ENCODE measurements at places on chromosomes 12 and 14.

DNA sequence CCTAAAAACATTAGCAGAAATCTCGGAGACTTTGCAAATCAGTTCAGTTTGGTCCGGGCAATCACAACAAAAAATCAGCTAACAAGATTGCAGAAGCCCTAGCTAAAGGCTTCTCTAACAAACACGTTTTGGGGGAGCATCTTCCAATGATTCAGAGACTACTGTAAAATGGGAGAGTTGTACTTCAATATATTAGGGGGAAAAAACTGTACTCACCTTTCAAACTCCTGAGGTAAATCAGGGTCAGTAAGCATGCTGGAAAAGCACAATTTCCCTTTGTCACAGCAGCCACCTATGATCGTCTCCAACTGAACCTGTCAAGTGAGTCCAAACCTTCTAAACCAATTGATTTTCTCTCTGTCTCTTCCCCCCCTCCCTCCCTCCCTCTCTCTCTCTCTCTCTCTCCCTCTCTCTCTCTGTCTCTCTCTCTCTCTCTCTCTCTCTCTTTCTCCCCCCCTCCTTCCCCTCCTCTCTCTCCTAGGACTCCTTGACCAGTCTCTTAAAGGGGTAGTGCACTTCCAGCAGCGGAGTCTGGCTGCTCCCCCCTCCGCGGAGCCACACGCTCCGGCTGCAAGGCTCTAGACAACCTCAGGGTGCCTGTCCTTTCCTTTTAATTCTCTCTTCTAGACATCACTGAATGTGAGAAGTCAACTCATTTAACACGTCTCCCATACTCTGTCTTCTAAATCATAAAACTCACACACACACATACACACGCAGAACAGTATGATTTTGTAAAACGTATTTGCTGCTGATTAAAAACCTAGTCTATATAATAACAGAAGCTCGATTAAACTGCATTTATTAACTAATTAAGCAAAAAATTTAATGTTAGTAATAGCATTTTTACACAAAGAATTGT is at the start of gene SOX5:
Gene SOX5 (minus strand): TSS at position 323 of the 862 bp plus-strand sequence. CDS start 69 bp downstream, at position 254.
- no peak for DNase-seq

- no peak for DNase-seq
Measured at GRCh38 chr14:82492157-82492556, 958.5 kb upstream of the SEL1L start.

DNA sequence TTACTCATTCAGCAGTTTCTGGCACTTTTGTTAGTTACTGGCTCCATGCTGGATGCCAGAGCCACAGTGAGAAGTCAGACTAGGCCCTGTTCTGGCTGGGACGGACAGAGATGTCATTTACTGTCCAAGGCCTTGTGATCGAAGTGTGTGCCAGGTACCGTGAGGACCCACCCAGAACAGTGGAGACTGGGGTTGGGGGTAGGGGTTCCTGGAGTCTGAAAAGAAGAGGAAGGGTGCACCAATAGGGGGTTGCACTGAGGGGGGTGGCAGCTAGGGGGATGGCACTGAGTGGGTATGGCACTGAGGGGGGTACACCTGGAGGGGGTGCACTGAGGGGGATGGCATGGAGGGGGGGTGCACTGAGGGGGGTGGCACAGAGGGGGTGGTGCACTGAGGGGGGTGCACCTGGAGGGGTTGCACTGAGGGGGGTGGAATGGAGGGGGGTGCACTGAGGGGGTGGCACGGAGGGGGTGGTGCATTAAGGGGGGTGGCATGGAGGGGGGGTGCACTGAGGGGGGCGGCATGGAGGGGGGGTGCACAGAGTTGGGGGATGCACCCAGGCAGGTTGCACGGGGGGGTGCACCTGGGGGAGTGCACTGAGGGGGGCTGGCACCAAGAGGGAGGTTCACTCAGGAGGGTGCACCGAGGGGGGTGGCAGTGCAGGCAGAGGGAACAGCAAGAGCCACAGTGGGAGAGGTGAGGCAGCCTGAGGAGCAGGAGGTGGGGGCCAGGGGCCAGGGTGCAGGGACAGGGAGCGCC is 10.6 kb upstream of the CYP46A1 start:
- DNase-seq = no peak

DNA sequence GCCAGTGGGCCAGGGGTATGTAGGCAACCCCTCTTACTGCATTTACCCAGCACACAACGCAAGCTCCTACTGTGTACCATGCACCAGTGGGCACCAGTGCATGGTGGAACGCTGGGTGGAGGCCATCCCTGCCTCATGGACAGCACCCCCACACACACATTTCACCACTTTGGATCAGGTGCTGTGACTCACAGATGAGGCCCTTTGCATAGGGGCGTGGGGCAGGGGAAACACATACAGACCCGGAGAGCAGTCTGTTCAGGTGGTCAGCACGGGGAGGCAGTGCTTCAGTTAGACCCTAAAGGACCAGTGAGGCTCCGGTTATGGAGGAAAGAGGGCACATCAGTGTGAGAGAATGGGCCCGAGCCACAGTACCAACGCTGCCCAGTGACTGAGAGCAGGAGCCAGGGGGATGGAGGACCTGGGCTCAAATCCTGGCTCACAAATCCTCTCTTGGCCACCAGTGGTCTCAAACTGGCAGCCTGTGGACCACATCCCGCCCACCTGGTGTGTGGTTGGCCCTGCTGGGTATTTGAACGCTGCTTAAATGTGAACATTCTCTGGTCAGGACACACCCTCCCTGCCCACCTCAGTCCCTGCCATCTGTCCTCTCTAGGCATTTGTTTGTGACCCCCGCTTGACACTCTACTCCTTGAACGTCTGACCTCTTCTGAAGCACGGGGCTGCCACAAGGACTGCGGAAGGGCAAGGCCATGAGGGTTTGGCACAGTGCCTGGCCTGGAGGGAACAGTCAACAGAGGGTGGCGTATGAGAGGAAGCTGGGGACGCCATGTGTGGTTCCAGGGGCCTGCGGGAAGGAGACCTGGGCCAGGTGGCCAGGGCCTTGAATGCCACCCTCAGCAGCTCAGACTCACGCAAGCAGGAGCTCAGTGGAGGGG is 46.7 kb downstream of the FAM222A start:
- peak; percentile 59 for DNase-seq

All from activated effector memory CD4-positive, alpha-beta T cell treated with anti-CD3 and anti-CD28 coated beads, Interleukin-2, amount 50 U/mL, for 16 hours (primary cell).